ENCODE measurements at places on chromosomes 6 and 20. TPM values are rescaled to one million over a fixed set of nuclear protein-coding genes. Genes with fewer than 3 reads are reported as not detected.

The LAMA5 gene
- 18.0 TPM for total RNA-seq

The RBM24 gene
- 3.5 TPM for total RNA-seq

The BANF2 gene
- not detected for total RNA-seq

The TFAP2A gene
- under 0.01 TPM for total RNA-seq

The GJA10 gene
- not detected for total RNA-seq

The HLA-G gene
- 0.14 TPM for total RNA-seq

The HMGN4 gene
- 64.3 TPM for total RNA-seq

The B3GALT4 gene
- total RNA-seq, result 8.8 TPM

The RRAGD gene
- 0.14 TPM for total RNA-seq

The KCNQ2 gene
- not detected for total RNA-seq

The OR14J1 gene
- not detected for total RNA-seq

The OOEP gene
- not detected for total RNA-seq

The RAD21L1 gene
- 0.14 TPM for total RNA-seq

The ABT1 gene
- total RNA-seq, result 11.9 TPM

The HMGCLL1 gene
- total RNA-seq, result 0.18 TPM

The BPIFB2 gene
- total RNA-seq, result not detected

The MYH7B gene
- 0.18 TPM for total RNA-seq

The SLC22A23 gene
- total RNA-seq, result 9.2 TPM

The SPTLC3 gene
- total RNA-seq, result 2.8 TPM

The SLC2A4RG gene
- 14.4 TPM for total RNA-seq

The ADGRF1 gene
- total RNA-seq, result not detected

The SLC12A5 gene
- 0.28 TPM for total RNA-seq

The MOCS1 gene
- 8.0 TPM for total RNA-seq

The SIRPD gene
- not detected for total RNA-seq

The LY6G5B gene
- total RNA-seq, result 2.1 TPM

The TP53TG5 gene
- under 0.01 TPM for total RNA-seq
